SW 1271 (cell line): ENCODE measurements at places on chromosomes 1 and 21.

- no peak for DNase-seq
Measured at GRCh38 chr1:32806910-32807523, 10.1 kb downstream of the YARS1 start.

DNA sequence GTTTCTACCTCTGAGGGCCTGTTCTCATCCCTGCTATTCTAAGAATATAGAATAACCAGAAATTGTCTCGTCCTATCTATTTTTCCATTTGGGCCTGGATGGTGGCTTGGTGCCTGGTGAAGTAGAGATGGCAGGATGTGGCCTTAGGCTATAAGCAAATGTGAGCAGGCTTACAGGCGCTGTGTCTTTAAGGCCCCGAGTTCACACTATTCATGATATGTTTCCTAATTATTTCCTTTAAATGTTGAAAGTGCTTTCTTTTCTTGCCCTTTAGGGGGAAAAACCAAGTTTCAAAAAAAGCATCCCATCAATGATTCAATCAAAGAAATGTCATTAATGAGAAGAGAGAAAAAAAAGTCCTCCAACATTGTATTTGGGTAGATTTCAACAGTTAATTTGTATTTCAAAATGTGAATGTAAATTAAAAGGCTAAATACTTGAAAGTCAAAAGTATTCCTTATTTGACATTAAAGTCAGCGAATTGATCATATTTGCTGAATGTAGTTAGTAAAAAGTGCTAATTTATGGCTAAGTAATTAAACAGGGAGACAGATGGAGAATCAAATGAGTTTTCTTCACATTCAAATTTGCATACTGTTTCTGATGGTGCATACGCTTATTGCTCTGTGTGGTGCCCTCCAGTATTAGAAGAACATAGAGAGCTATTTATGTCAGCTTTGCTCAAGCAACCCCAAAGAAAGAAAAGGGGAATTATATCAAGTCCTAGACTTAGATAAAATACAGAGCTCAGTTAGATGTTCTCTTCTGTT, 34.0 kb upstream of the HUNK start:
- DNase-seq = no peak

GRCh38 chr1:204863024-204863423, 7.6 kb upstream of the NFASC start:
- no peak for DNase-seq

- DNase-seq = no peak
Measured at GRCh38 chr1:201970334-201971159, 11.9 kb upstream of the RNPEP start.

GRCh38 chr1:27436204-27437159, 44.1 kb downstream of the GPR3 start:
- DNase-seq = peak; percentile 36

DNA sequence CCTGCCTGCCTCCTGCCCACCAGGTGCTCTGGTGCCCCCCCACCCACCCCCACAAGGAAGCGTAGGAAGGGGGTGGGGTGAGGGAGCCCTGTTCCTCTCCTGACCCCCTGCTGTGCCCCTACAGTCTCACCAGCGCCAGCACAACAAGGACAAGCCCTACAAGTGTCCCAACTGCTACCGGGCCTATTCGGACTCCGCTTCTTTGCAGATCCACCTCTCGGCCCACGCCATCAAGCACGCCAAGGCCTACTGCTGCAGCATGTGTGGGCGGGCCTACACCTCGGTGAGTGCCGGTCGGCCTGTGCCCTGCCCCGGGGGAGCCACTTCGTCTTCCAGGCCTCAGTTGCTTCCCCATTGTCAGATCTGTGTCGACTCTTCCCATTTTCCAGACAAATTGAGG, 25.9 kb downstream of the A3GALT2 start:
- DNase-seq = no peak

- no peak for DNase-seq
Measured at GRCh38 chr1:111963985-111964738, 25.3 kb downstream of the KCND3 start.

GRCh38 chr1:226454349-226454748, 46.5 kb upstream of the PARP1 start:
- DNase-seq = no peak

GRCh38 chr1:181562395-181562794, 79.1 kb downstream of the CACNA1E start:
- DNase-seq = no peak

DNA sequence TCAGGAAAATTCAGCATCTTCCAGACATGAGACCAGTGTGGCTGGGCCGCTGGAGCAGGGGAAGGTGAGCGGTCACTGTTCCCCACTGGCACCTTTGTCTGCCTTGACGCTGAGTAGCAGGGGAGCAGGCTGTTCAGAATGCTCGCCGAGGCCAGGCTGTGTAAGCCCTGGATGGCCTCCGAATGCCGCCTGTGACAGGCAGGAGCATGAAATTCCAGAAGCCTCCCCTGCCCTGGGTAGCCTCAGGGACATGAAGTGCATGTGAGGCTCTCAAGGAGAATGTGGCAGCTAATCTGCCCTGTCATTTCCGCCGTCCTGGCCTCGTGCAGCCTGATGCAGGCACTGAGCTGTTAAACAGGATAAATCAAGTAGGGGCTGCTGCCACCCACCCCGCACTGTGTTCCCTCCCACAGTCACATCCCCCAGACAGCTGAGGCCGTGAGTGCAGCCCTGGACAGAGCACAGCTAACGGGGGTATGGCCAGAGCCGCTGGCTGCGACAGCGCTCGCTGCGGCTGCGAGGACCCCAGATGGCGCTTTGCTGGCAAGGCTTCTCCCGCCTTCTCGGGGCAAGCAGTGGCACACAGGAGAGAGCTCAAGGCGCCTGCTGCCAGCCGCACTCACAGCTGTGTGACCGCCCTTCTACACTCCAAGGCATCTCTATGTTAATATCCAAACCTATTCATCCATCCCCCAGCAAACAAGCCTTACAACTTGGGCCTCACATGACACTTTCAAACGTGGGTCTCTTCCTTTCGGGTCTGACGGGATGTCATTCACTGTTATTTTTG, 105.0 kb upstream of the COL6A1 start:
- no peak for DNase-seq

GRCh38 chr1:247386217-247386616, 29.8 kb upstream of the NLRP3 start:
- no peak for DNase-seq

- no peak for DNase-seq
Measured at GRCh38 chr1:68128157-68128556, 77.7 kb upstream of the DIRAS3 start.

DNA sequence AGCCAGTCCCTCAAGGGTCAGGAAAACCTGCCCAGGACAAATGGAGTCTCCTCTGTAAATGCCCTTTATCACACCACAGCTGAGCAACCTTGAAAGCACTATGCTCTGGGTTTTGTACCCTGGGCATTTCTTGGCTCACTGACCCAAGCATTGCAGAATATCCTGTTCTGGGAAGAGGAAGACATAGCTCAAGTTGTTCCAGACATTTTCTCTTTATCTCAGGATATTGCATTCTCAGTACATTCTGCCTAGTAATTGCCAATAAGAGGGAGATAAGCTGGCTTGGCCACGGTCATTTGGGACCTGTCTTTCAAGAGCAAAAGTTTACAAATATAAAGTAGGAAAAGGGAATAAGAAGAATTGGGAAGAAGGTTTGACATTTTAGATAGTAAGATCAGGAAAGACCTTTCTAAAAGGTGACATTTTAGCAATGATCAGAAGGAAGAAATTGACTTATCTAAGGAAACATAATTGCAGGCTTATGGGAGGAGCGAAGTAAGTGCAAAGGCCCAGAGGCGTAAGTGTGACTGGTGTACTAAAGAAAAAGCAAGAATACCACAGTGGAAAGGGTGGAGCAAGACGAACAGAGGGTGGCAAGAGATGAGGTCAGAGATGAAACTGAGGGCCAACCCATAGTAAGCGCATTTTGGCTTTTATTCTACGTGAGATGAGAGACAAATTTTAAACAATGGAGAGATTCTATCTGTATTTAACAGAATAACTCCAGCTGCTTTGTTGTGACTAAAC, 394.0 kb upstream of the CXADR start:
- DNase-seq = no peak

GRCh38 chr1:175978476-175978875, 228.6 kb downstream of the COP1 start:
- DNase-seq = no peak

DNA sequence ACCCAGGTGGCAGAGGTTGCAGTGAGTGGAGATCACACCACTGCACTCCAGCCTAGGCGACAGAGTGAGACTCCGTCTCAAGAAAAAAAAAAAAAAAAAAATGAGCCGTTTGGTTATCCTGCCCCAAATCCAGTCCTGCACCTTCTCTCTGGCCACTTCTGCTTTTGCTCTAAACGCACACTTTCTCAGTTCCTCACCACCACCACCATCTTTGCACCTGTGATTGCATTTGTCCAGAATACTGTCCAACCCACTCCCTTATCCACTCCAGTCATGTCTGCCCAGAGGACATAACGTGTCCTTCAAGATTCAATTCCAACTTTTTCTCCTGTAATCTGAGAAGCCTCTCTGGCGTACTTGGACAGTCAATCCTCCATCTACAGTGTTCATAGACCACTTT, 2.2 kb upstream of the NEK2 start:
- DNase-seq = no peak

DNA sequence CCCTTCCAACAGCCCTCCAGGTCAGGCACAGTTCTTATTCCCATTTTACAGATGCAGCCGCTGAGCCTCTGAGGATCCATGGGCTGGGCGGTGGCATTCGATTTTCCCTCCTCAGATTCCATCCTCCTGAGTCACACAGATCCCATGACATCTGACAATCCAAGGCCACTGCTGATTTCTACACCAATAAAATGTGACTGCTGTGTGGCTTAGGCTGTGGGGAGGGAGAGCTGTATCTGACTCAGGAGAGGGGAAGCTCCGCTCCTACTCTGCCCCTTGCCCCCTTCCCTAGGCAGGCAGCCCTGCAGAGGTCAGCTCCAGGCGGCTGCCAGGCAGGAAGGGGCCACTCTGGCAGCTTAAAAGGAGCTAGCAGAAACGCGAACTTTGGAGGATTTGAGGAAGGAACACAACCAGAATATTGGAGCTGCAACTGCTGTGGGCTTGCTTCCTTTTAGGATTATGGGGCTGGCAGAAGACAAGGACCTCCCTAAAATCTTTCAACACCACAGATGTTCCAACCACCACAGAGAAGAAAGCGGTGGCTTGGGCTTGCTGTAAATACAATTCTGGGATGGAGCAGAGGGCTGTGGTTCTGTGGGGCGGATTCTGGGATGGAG, 50.0 kb downstream of the MRPL37 start:
- DNase-seq = peak; percentile 30

DNA sequence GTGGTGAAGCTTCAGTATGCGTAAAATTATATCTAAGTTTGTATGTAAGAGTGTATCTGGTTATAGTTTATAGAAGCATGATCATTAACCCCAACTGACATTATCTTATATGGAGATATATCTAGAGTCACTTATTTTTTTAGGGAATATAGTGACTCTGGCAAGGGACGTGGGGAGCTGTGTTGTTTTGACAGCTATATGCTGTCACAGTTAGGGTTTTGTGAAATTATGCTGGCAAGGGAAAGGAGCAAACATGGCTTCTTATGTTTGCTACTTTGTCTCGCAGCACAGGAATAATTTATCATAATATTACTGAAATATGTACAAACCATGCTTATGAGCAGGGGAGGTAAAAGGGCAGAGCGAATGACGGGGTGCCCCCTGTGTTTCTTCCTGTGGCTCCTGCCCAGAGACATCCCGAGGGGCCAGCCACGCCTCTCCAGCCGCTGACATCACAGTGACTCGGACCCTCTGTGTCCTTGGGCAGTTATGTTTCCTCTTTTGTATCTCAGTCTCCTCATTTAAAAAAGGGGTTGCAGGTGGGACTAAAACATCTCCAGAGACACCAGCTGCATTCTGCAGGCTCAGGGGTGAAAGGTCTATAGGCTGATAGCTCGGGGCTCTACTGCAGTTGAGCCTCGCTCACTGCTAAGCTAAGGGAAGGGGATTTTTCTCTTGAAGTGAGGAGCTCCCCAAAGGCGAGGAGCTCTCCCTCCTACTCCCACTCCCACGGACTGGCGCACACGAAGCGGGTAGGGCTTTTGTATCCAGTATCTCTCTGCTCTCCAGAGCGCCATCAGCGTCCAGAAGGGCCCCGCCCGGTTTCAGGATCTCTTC, 14.9 kb downstream of the A3GALT2 start:
- DNase-seq = no peak

DNA sequence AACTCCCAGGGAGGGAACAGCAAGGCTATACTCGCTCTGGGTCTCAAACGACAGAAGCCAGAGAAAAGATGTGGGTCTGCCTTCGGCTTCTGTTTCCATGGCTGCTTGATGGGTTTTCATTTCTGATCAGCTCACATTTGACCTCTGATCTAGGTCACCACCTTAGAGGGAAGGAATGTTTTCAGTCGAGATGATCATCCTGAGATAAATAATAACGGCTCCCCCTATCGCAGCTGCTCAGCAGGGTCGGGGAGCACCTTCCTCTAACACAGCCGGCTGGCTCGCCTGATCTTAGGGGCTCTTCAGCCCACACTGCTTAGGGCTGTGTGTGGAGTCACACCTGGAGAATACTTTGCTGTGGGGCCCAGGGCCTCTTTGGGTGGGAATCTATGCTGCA, 53.1 kb upstream of the ZNF648 start:
- DNase-seq = no peak

GRCh38 chr1:150574260-150575071, 4.9 kb downstream of the MCL1 start:
- DNase-seq = no peak

- no peak for DNase-seq
Measured at GRCh38 chr1:45266151-45266801, 59.9 kb upstream of the ZSWIM5 start.

- no peak for DNase-seq
Measured at GRCh38 chr1:115090540-115090939, 1.2 kb upstream of the TSPAN2 start.

DNA sequence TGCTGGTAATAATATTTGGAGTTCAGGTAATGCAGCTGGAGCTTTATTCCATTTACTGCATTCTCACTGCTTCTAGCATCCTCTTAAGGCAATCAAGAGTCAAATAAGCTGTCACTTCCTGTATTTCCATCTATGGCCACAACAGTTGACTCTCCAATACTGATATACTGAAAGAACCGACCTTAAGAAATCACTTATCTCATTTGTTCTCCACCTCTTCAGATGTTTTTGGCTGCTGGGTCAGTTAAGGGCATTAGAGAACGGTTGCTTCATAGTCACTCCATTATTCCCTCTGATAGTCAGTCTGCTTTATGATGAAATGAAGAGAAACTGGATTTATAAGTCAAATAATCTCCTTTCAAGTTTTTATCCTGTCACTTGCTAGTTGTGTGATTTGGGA, 14.2 kb upstream of the RGS4 start:
- DNase-seq = no peak

GRCh38 chr1:27130798-27131197, 24.1 kb downstream of the SLC9A1 start:
- DNase-seq = no peak

DNA sequence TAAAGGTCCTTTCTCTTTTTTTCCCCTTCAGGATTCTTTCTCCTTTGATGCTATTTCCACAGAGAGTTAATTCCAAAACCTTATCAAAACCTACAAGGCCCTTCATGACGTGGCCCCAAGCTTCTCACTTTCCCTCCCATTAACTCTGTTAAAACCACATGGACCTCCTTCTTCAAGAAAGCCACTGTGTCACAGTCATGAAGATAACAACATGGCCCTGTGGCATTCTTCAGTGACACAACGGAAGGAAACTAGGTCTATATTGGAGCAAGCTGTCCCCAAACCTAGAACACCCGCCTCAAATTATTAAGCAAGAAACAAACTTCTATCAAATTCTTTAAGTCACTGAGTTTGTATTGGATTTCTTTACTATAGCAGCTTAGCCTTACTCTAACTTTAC, 611.1 kb downstream of the NUF2 start:
- no peak for DNase-seq

- no peak for DNase-seq
Measured at GRCh38 chr1:39335216-39335615, 130.7 kb downstream of the MACF1 start.

GRCh38 chr1:30966690-30967369, 58.3 kb upstream of the SDC3 start:
- no peak for DNase-seq
